Activated CD4-positive, CD25-positive, alpha-beta regulatory T cell (primary cell): ENCODE measurements at places on chromosomes 7 and 10.

GRCh38 chr10:21989453-21990154 is 13.9 kb downstream of the DNAJC1 start:
- DNase-seq, result no peak

- DNase-seq, result no peak
Measured at GRCh38 chr10:11875494-11876281, 52.5 kb downstream of the PROSER2 start.

DNA sequence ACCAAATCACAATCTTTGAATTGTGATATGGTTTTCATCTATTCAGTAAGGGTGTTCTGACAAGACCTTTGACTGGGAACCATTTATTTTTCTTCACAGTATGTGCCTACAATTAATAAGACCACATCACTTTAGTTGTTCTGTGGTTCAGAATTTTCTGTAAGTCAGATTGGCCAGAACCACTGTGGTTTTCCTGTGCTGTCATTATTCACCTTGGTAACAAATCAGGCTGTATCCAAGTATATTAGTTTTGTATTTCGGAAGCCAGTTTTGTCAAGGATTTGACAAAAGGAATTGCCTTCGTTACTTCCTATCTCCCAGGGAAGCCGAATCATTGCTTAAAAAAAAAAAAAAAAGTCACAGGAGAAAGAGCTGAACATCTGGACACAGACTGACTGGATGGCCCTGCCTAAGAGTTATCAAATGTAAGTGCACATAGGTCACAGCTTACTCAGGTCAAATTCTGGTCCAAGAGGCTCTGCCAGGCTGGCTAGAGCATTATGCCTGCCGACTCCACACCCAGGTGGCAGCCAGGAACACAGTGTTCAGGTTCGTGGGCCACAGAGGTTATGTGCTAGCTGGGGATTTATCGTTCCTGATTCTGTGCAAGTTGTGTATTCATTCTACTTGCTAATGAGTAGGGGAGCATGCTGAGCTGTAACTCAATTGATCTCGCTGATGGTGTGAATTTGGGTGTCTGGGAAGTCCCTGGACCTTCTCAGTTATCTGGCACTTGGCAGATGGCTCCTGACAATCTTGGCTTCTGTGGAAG is 175.3 kb downstream of the JAZF1 start:
- DNase-seq, result no peak

DNA sequence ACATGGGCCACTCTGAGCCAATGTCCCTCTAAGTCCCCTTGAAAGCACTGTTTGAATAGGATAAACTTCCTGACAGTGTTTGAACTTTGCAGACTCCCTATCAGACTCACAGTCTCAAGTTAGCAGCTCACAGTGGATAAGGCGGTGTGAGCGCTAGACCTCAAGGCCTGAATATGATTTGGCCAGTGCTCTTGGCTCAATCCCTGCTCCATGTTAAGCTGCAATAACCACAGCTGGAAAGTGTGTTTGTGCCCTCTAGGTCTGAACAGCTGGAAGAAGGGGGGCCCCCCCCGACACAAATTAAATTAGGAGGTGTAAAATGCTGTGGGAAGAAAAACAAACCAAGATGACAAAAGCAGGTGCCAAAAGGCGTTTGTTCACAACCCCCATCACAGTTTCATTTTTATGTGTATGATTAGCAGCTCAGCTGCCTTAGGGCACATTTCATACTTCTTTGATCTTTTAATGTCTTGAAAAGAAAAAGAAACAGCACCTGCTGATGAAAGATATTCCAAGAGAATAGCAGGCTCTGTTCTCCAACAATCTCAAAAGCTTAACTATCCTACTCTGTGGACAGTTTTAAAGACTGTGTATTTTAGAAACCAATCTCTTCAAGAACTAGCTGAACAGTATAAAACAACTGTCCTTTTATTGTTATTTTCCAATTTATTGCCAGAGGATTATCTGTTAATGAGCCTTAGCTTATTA is 167.6 kb downstream of the SNX13 start:
- no peak for DNase-seq

DNA sequence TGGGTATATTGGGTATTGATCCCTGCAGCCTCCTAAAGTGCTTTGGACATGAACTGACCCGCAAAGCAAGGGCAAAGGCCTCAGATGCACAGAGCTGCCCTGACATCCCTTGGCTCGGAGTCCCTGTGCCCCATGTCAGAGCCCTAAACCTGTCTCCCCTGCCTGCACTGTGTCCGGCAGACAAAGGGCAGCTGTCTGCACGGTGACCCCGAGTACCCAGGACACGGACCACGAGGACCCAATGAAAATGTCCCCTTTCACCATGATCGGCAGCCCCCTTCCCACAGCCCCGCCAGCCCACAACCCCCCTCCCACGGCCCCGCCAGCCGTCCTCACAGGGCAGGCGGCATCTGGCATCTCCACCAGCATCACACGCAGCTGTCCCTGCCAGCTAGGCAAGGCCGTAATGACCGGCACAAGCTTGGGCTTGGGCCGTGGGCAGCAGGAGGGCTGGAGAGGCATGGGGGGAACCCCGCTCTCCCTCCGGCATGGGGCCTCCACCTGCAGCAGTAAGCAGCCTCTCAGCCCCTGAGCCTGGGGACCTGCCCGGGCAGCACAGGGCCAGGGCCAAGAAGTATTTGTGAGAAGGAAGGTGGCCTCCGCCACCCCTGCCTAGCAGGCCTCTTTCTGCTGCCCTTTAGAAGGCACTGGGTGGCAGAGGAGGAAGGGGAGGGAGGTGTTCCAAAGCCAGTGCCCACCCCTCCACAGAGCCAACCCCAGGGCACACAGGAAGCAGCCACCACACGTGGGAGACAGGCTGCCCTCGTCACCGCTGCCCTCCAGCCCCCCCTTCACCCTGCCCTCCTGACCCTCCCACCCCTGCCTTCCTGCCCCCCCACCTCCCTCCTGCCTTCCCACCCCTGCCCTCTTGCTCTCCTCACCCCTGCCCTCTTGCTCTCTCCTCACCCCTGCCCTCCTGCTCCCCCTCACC is 10.1 kb downstream of the NUDT1 start:
- DNase-seq, result no peak

GRCh38 chr10:47311193-47311931 is 10.9 kb upstream of the GDF2 start:
- DNase-seq, result no peak

- DNase-seq, result no peak
Measured at GRCh38 chr10:20443094-20443493, 454.0 kb downstream of the NEBL start.

GRCh38 chr10:4725917-4726606 is 99.9 kb upstream of the AKR1E2 start:
- DNase-seq, result no peak

DNA sequence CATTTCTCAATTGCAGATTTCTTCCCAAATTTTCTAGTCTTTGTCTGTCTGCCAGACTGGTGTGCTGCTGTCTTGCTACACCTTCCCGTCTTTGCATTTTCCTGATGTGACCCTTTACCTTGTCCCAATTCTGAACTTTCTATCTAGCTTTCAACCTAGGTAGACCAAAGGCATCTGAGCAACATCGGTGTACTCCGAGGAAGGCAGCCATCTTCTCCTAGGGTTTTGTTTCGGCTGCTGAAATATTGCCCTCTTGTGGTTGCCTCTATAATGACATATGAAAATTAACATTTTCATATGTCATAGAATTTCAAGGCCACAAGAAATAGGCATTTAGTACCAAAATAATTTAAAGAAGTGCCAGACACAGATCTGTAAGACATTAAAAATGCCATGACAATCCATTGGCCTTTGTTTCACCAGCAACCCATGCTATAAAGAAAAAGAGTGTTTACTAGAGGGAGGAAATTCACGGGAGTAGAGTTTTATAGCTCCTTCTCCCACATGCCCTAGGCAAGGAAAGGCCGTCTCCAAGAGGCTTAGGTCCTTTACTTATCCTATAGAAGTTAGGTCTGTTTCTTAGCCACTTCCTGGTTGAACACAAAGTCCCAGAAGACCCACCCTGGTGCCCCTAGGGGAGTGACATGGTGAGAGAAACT is 23.4 kb downstream of the OR9A2 start:
- DNase-seq, result no peak

GRCh38 chr10:13118784-13119410 is 18.9 kb downstream of the OPTN start:
- no peak for DNase-seq

DNA sequence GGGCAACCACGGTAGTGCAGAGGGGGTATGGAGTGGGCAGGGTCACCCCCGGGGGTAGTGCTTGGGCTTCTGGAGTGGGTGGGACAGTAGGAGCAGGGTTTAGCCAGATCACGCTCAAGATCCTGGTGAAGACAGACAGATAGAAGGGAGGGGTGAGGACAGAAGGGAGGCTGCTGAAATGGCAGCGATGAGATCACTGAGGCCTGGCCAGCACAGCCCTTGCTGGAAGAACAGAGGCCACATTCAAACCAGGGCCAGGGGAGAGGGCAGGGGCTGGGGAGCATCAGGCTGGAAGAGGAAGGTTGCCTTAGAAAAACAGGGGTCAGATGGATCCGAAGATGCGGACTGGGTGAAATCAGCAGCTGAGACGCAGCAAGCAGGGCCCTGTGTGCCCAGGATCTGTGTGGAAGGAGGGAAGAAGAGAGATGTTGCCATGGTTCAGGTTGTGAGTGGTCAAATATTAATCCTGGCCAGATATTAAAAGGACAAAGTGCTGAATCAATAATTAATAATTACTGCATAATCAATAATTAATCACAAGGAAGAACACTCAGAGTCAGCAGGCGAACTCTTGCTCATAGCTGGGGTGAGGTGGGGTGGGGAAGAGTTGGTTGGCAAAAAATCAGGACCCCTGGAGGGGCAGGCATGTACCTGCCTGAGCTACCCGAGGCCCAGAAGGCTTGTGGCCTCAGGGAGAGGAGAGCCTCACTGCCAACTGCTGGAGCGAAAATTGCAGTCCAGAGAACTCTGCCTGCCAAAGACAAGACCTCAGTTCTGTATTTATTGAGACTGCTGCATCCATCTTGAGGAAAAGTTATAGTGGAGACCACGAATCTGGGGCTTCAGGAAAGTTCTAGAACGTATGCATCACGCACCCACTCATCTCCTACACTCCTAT is 105.7 kb downstream of the GRB10 start:
- no peak for DNase-seq

DNA sequence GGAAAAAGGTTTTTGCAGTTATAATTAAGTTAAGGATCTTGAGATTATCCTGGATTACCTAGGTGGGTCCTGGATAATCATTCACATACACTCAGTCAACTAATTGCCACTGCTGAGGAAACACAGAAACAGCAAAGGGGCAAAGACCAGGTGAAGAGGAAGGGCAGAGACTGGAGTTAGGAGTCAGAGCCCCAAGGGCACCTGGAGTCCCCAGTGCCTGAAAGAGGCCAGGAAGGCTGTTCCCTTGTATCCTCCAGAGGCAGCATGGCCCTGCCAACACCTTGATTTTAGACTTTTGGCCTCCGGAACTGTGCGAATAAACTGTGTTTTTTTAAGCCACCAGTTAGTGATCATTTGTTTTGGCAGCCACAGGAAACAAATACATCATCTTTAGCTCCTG is 24.6 kb downstream of the PRR15 start:
- no peak for DNase-seq

DNA sequence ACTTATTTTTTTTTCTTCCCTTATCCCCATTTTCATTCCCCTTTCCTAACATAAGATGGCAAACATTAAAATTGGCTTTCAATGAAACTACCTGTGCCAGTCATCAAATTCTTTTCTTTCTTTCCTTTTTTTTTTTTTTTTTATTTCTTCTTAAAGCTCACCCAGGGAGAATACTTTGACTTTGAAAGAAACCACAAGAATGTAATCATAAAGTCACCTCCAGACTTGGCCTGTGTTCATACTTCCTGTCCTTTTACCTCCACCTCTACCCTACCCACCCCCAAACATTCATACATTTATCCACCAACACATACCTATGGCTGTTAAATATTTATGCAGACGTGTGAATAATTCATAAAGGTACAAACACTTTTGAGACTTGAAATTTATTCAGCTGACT is 254.6 kb downstream of the SLC25A13 start:
- no peak for DNase-seq

DNA sequence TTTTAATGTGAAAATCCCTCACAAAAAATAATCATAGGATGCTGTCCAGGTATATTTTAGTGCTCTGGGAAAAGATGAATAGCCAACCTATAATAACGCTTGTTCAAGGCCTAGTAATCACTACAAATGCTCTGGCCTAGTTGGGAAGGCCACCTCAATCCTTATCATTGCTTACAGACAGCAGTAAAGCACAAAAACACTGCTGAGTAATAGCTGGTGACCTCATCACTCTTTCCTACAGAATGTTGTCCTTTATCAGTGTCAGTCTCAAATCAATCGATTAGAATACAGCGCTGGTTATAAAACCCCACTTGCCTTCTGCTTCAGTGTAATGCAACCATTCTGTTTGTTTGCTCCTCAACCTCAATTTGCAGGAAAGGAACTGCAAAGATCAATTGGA is 72.6 kb upstream of the STEAP1 start:
- DNase-seq, result no peak
